ENCODE measurements at places on chromosomes 6 and 20. TPM values are rescaled to one million over a fixed set of nuclear protein-coding genes. Genes with fewer than 3 reads are reported as not detected.

DNA sequence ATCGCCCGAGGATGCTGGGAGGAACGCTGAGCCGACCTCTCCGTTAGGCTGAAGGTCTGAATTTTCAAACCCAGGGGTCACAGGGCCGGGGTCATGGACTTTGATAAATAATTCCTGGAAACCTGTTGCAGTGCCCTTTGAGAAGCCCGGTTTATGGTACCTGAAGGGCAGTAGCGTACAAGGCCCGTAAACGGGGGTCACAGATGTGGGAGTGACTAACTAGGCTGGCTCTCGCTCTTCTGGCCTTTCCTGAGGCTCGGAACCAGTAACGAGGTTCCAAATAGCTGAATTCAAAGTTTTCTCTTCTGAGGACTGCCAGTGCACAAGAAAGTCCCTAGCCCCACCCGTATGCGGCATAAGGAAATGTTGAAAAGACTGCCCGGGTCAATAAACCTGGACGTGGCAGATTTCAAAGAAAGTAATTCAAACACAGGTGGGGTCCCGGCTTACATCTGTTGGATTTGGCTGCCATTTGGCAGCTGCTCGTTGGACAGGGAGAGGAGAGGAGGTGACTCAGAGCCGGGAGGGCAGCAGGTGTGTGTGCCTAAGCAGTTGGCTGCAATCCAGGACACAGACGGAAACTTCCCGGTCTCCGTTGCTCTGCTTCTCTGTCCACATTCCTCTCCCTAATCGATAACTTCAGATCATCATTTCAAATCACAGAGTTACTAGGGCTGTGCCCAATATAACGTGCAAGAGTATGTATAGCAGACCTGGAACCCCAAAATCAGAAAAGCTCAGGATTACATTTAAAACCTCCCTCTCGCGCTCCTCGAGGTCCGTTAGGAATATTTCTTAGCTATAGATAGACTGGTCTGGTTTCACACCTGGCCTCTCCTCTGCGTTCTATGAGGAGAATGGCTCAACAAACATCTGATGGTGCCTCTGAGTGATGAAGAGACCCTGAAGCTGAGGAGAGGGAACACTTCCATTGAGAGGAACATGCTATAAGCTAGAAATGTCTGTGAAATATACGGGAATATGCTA lies 765 bp upstream of the GMDS start:
- peak overlapping the region; percentile 93 for H3K27ac ChIP-seq
- no peaks in the 10 kb centered on the region for H3K36me3 ChIP-seq
- H3K4me3 ChIP-seq = peak overlapping the region; percentile 62

The PLN gene
- polyA plus RNA-seq = 0.67 TPM

DNA sequence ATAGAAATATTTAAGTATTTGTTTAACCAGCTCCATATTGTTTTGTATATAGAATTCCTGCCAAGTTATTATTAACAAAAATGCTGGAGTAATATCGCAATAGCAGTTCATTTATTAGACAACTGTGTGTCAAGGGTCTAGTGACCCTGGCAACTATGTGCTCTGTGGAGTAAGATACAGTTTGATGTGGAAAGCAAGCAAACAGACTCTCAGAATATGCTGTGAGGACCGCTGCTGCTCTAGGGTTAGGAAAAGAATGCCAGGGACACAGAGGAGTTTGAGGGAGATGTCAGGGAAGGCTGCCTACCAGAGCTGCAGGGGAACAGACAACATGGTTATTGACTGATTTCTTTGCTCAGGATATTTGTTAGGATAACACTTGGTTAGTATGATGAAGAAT lies 71.2 kb downstream of the HIVEP1 start:
- no peaks in the 10 kb centered on the region for H3K27me3 ChIP-seq
- H3K4me3 ChIP-seq = no peak overlapping the region
- peaks cover under 1% of the 10 kb centered on the region for H3K36me3 ChIP-seq
- DNase-seq = no peak
- H3K27ac ChIP-seq = no peak overlapping the region

The SGK2 gene
- polyA plus RNA-seq = 81.9 TPM

- H3K27ac ChIP-seq = no peak overlapping the region
- no peaks in the 10 kb centered on the region for H3K27me3 ChIP-seq
- H3K4me1 ChIP-seq = peaks cover 34% of the 10 kb centered on the region
- no peak overlapping the region for H3K4me3 ChIP-seq
- DNase-seq = no peak
- peaks cover 2% of the 10 kb centered on the region for H3K36me3 ChIP-seq
These were observed 24.4 kb upstream of the BNIP5 start for GRCh38 chr6:36361071-36361470.

DNA sequence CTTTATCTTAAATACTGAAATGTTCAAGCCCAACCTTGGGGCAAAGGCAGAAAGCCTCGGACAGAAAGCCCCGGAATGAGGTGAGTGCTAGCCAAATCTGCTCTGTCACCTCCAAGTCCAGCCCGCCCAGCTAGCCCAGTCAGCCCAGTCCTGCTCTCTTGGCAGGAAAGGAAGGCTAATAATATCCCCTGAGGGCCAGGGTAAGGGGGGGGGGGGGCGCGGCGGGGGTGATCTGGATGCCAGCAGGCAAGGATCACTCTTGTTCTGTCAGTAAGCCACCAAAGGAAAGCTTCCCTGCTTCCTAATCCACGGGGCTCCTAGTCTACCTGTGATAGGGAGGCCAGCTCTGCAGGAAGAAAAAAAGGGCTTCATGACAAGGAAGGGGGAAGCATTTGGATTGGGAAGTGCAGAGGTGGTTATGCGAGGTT lies 1.1 kb downstream of the NDRG3 start:
- peak overlapping the region; percentile 80 for H3K4me3 ChIP-seq
- no peak overlapping the region for H3K27ac ChIP-seq
- no peak for DNase-seq
- H3K27me3 ChIP-seq = no peaks in the 10 kb centered on the region

- H3K27ac ChIP-seq = no peak overlapping the region
- H3K27me3 ChIP-seq = peaks cover 4% of the 10 kb centered on the region
- DNase-seq = no peak
- no peaks in the 10 kb centered on the region for H3K4me1 ChIP-seq
These were observed 84.9 kb downstream of the ANKRD60 start for GRCh38 chr20:58143531-58143930.

The MAS1L gene
- not detected for polyA plus RNA-seq

- no peak overlapping the region for H3K4me3 ChIP-seq
- no peaks in the 10 kb centered on the region for H3K4me1 ChIP-seq
- H3K27ac ChIP-seq = no peak overlapping the region
- no peaks in the 10 kb centered on the region for H3K27me3 ChIP-seq
These were observed 35.0 kb upstream of the CD93 start for GRCh38 chr20:23120936-23121750.

The BFSP1 gene
- not detected for polyA plus RNA-seq

The POM121L2 gene
- polyA plus RNA-seq = not detected

DNA sequence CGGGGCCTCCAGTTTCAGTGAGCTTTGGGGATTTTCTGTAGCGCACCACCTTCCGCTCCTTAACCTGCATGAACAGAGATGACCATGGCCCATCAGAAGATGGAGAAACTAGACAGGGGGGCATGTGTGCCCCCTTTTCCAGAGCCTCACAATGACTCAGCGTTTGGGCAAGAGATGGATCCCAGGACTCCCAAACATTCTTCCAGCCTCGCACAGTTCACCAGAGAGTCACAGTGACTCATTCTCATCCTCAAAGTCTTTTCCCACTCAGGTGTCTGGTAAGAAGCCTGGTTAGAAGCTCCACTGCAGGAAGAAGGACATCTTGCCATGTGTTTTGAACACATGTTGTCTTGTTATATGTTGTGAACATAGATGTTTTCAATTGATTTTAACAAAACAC lies 76.2 kb upstream of the FRMD1 start:
- H3K27me3 ChIP-seq = no peaks in the 10 kb centered on the region
- H3K36me3 ChIP-seq = no peaks in the 10 kb centered on the region
- no peaks in the 10 kb centered on the region for H3K4me1 ChIP-seq
- no peak overlapping the region for H3K4me3 ChIP-seq
- no peak for DNase-seq
- H3K27ac ChIP-seq = no peak overlapping the region

The MYMX gene
- not detected for polyA plus RNA-seq

DNA sequence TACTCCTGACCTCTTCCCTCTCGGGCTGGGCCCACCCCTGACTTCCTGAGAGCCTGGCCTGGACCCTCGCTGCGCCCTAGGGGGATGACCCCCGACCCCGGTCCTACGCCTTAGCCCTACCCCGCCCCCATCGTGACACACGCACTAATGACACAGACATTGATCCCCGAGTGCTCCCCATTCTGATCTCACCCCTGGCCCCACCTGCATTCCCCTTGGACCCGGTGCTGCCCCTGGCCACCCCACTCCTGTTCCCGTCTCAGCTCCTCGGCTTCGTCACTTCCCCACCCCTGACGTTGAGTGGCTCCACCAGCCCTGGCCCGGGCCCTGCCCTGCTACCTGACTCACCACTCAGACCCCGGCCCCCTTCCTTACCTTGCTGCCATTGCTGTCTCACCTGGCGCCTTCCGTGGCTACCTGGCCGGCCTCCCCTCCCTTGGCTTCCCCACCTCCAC lies 12.1 kb downstream of the RBCK1 start:
- H3K4me3 ChIP-seq = no peak overlapping the region
- no peak overlapping the region for H3K27ac ChIP-seq
- no peaks in the 10 kb centered on the region for H3K27me3 ChIP-seq
- H3K4me1 ChIP-seq = no peaks in the 10 kb centered on the region
- peaks cover 73% of the 10 kb centered on the region for H3K36me3 ChIP-seq

DNA sequence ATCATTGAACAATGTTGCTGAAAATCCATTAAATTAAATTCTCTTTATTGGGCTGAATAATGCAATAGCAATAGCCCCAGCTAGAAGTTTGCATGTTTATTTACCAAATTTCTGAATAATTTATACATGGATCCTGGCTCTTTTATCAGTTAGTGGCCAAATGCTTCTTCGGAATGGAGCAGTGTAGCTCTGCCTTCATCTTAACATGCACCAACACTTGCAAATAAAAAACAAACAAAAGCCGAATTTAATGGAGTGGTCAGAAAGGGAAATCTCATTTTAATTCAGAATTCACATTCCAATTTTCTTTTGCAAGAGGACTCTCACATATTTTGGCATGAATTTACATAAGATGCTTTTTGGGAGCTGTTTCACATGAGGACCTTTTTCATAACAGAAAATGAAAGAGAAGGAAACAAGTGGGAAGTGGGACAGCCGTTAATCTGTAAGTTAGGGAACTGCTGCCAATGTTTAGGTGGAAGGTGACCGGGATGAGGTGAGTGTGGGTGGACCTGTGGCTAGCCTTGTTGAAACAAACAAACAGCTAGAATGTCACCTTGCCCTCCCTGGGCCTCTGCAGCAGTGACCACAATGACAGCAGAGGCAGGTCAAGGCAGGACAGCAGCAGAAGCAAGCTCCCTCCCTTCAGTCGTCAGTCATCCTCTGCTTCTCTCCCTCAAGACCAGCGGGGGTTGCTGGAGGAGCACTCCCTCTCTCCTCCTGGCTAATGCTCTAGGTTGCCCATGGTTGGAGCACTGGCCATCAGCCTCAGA lies 73.2 kb downstream of the INSM1 start:
- H3K27me3 ChIP-seq = no peaks in the 10 kb centered on the region
- no peak for DNase-seq
- H3K36me3 ChIP-seq = no peaks in the 10 kb centered on the region
- peaks cover under 1% of the 10 kb centered on the region for H3K4me1 ChIP-seq
- no peak overlapping the region for H3K4me3 ChIP-seq

The HS3ST5 gene
- 0.92 TPM for polyA plus RNA-seq

- H3K4me3 ChIP-seq = peak overlapping the region; percentile 55
- DNase-seq = peak; percentile 78
- no peaks in the 10 kb centered on the region for H3K4me1 ChIP-seq
- no peaks in the 10 kb centered on the region for H3K36me3 ChIP-seq
- H3K27me3 ChIP-seq = no peaks in the 10 kb centered on the region
These were observed 54.4 kb upstream of the ZNF337 start for GRCh38 chr20:25750765-25751696.

GRCh38 chr20:17228624-17229061 lies 1.8 kb downstream of the PCSK2 start:
- no peaks in the 10 kb centered on the region for H3K36me3 ChIP-seq
- no peak overlapping the region for H3K4me3 ChIP-seq

The DDX43 gene
- polyA plus RNA-seq = 0.39 TPM

DNA sequence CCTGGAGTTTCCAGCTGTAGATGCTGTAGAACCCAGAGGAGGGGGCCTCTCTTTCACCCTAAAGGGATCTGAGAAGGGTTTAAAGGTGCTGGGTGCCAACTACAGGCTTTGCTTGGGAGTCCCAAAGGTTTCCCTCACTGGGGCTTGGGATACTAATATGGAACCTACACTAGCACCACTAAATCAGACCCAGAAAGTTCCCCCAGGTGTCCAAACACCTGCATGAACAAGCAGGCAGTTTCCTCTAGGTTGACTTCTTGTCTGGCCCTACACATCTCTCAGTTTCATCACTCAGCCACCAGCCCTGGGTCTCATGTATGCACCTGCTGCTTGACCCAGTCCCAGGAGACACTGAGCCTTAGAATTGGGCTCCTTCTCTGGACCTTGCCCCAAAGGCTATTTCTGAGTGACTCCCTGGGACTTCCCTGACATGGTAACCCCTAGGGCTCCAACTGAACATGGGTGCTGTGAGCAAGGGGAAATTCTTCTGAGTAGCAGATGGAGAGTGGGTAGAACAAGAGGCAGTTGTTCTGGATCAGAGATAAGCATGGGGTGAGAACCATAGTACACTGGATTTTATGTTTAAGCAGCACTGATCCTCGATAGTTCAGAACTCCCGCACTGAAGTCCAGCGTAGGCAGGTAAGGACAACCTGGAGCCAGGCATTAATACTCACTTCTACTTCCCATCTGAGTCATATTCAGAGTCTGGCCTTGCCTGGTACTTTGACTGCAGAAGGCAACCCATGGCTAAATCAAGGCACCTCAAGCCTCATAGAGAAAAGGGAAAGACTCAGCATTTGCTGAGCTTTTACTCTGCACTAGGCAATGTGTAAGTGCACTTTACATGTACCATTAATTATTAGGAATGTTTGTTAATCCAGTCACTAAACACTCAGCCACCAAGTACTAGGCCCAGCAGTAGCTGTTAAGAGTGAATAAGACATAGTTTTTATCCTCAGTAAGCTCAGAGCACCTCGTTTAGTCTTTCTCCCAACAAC lies 16.8 kb downstream of the BCL2L1 start:
- DNase-seq = peak; percentile 41
- no peak overlapping the region for H3K4me3 ChIP-seq
- peak overlapping the region; percentile 77 for H3K27ac ChIP-seq
- H3K27me3 ChIP-seq = no peaks in the 10 kb centered on the region

GRCh38 chr6:122726649-122727048 lies 52.9 kb upstream of the FABP7 start:
- peak; percentile 19 for DNase-seq
- H3K27me3 ChIP-seq = no peaks in the 10 kb centered on the region
- H3K4me3 ChIP-seq = no peak overlapping the region
- no peak overlapping the region for H3K27ac ChIP-seq
- H3K36me3 ChIP-seq = no peaks in the 10 kb centered on the region
- no peaks in the 10 kb centered on the region for H3K4me1 ChIP-seq
